ENCODE measurements at places on chromosomes 1 and 21.

- DNase-seq = no peak
These were observed 188.8 kb downstream of the MATN1 start for GRCh38 chr1:30534551-30534940.

DNA sequence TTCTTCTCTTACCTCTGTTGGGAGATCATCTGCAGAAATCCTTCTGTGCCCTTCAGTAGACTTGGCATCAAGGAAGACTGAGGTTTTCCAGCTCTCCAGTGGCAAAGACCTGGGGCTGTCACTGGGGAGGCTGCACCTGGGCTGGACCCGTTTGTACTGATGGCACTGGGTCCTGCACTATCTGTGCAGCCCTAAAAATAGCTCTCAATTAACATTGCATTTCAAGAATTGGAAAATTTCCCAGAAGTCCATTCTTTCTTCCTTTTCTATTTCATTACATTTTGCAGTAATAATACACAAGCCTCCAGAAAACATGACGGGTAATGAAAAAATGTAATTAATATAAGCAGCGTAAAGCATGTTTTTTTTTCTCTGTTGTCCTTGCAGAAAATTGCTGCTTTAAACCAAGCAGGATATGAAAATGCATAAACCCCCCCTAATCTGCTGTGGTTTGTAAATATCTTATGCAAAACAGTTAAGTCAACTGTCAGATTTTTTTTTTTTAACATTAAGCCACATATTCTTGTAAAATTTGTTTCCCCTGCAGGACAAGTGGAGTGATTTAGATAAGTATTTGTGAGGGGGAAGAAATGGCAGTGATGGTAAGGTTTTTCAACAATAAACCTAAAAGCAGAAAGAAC, 64.9 kb downstream of the LMO4 start:
- no peak for DNase-seq

GRCh38 chr21:31491617-31492016, 147.6 kb upstream of the TIAM1 start:
- DNase-seq = no peak

- no peak for DNase-seq
These were observed 386.3 kb downstream of the CAMTA1 start for GRCh38 chr1:7171574-7171973.

DNA sequence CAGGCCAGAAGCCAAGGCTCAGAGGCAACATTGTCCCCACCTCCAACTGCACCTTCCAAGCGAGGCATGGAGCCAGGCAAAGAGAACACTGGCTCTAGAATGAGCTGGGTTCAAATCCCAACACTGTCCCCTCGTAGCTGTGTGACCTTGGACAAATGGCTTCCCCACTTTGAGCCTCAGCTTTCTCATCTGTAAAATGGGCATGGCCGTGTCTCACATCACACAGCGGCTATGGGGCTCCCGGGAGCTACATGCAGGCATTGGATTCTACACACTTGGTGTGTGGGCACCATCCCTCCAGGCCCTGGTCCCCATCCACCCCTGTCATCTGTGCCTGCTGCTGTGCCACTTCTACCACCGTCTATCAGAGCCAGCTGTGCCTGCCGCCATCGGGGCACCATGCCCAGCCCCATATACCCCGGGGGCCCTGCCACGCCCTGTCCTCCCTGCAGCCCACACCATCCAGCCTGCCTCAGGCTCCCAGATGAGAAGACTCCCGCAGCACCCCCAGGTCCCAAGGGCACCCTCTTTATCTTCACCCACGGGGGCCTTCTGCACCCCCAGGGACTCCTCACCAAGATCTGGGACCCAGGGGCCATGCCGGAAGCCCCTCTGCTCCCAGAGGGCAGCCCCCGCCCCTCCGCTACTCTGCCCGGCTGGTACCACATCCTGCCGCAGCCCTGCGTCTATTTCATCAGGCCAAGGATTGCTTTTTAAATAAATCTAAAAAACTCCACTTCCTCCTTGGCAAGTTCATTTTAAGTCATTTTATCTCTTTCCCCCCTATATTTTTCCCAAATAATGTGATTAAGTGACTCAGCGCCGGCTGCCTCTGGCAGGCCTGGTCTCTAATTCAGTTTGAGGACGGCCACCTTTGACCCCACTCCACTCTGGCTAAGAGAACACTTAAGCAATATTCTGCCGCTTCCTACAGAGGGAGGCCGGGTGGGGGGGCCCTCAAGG, 107.8 kb upstream of the TARDBP start:
- DNase-seq = no peak

- DNase-seq = no peak
These were observed 243.6 kb downstream of the TNR start for GRCh38 chr1:175499595-175500382.

DNA sequence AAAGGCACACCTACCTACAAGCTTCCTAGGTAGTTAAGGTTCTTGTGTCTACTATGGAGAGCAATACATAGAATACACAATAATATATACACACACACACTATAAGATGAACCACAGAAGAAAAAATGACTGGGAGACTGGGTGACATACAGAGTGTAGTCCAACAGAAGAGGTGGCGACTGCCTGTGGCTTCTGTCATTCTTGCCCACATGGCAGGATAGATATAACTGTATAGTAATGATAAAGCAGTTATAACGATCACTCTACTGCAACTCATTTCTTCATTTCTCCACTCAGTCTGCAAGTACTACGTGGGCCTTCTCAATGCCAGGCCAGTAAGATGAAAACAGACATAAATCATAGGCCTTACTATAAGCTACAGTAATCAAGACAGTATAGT, 113.8 kb upstream of the EDN2 start:
- no peak for DNase-seq

GRCh38 chr1:115217150-115218033, 120.7 kb downstream of the NGF start:
- DNase-seq = no peak

DNA sequence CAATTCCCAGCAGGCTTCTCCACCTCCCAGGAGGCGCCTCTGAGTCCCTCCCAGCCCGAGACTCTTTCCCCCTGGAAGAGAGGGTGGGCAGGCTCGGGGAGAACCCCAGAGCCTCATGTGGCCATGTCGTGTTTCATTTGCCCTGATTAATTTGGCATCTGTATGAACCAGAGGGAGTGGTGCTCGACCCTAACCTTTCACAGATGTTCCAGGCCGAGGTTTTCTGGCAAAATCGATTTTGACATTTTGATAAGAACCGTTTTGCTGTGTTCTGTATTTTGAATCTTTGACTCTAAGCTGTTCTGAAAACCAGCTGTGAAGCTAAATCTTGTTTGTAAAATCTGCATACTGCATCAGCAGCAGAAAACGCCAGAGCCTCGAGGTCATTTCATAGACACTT, 367.4 kb downstream of the CAMTA1 start:
- DNase-seq = no peak

- peak; percentile 25 for DNase-seq
These were observed 10.0 kb upstream of the MCOLN3 start for GRCh38 chr1:85058311-85058710.

GRCh38 chr1:95991787-95992520, 729.6 kb upstream of the PTBP2 start:
- no peak for DNase-seq

GRCh38 chr1:29470788-29471119, 234.4 kb downstream of the PTPRU start:
- DNase-seq = no peak

DNA sequence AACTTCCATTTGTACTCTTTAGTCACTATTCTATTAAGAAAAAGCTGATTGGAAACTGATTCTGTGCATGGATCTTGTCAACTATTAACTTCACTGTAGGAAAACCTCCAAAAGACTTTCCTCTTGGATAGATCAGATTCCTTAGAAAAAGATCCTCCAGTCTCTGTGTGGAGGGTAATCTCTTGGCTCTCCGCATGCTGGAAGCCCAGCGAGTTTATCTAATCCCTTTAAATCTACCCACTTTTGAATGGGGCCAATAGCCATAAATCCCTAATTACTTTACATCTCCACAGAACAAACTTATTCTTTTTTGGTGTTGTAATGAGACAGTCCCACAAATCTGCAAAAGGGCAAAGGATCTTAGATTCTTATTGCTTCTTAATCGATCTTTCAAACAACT, 1206.4 kb upstream of the ADGRL4 start:
- no peak for DNase-seq

- no peak for DNase-seq
These were observed 763 bp downstream of the AUNIP start for GRCh38 chr1:25858494-25858893.

GRCh38 chr1:159223004-159223403, 18.3 kb downstream of the ACKR1 start:
- no peak for DNase-seq

- no peak for DNase-seq
These were observed 157.5 kb upstream of the CD34 start for GRCh38 chr1:208068407-208068806.

GRCh38 chr1:234912548-234913277, 215.9 kb downstream of the TOMM20 start:
- no peak for DNase-seq

- DNase-seq = peak; percentile 39
These were observed 68.5 kb downstream of the GPR88 start for GRCh38 chr1:100606438-100606837.

DNA sequence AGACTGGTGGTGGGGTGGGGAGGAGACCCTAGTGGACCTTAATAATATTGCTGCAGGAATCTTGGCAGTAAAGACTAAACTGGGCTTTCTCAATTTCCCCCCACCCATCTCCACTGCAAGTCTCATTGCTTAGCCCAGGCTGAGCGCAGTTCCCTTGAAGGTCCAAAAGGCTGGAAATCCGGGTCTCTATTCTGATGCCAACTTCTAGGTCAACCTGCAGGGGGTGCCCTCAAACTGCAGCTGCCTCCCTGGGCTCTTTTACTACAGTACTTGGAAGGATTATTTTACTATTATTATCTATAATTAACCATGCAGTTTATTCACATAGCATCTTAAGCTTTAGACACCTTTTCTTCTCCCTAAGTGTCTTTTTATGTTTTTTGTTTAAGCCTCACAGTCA, 85.4 kb upstream of the WARS2 start:
- no peak for DNase-seq

DNA sequence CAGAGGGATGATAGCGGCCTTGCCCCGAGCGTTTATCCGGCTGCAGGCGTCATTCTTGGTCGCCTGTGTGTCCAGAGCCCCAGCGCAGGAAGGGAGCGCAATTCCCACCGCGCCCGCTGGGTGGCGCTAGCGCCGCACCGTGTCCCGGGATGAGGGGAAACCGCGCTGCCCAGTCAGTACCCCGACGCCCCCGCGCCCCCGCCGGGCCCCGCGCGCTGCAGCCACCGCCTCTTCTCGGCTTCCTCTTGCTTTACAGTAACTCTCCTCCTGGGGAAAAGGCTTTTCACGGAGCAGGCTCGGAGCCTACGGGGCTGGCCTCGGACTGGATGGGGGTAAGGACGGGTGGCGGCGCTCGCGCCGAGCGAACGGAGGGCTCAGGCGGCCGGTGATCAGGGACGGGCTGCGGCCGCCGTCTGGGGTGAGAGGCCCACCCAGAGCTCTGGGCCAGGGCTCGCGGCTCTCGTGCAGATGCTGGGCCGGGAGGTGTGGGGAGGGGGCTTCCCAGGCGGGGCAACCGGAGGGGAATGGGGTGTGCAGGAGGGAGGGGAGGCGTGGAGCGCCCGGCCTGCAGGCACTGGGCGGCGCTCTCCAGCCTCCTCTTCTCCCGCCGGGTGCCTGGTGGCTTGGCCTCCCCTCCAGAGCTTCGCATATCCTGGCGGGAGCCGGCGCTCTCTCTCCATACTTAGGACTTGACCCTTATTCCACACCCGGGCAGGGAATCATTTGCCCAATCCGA, 29.8 kb downstream of the TEX35 start:
- DNase-seq = peak; percentile 96

DNA sequence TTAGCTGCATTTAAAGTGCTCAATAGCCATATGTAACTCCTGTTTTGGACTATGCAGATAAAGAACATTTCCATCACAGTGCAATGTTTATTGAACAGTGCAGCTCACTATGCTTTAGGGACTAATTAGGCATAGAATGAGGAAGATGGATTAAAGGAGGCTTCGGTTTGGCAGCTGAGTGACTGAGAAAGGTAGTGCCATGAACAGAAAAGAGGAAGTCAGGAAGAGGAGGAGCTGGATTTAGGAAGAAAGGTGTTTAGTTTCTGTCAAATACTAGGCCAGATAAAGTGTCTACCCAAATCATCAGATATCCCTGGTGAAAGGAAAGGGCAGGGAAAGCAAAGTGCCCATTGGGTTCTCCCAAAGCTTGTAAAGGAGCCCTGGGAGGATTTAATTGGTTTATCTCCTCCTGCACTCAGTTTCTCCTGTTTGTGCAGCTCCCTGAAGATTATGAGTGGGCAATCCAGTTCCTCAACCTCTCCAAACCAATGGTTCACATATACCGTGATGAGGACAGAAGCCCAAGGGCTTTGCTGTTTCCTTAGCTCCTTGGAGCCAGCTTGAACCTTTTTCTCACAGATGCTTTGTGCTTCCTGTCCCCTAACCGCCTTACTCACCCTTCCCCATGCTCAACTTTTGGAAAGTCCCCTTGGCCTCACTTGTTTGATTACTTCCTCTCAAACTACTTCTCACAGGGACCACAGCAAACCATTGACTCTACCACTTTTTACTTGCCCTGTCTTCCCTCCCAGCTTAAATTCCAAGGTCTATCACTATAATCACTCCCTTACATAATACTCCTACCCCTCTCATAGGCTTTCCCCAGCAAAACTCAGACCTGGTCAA, 3.5 kb upstream of the RAP1A start:
- DNase-seq = no peak

- DNase-seq = peak; percentile 10
These were observed 136.6 kb upstream of the GFI1 start for GRCh38 chr1:92623187-92623778.

GRCh38 chr1:93601686-93602085, 80.0 kb downstream of the BCAR3 start:
- DNase-seq = no peak

DNA sequence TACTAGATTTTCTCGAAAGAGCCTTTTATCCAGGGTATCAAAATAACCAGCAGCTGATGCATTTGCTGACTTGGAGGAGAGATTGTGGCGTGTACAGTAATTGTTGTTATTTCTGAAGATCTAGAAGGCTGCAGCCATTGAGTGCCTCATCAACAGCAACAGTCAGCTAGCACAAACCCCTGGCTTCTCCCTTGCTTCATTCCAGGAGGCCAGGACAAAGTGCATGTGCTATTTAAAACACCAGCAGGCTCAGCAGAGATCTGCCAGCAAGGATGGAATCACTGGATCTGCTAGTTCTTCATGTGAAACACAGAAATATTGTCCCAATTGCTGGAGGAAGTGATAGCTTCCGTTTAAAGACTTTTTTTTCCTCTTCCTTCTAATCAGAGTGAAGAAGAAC, 2.8 kb upstream of the NGF start:
- no peak for DNase-seq
